Esophagus muscularis mucosa (tissue), 4 donors: ENCODE measurements at places on chromosomes 2 and 18.

DNA sequence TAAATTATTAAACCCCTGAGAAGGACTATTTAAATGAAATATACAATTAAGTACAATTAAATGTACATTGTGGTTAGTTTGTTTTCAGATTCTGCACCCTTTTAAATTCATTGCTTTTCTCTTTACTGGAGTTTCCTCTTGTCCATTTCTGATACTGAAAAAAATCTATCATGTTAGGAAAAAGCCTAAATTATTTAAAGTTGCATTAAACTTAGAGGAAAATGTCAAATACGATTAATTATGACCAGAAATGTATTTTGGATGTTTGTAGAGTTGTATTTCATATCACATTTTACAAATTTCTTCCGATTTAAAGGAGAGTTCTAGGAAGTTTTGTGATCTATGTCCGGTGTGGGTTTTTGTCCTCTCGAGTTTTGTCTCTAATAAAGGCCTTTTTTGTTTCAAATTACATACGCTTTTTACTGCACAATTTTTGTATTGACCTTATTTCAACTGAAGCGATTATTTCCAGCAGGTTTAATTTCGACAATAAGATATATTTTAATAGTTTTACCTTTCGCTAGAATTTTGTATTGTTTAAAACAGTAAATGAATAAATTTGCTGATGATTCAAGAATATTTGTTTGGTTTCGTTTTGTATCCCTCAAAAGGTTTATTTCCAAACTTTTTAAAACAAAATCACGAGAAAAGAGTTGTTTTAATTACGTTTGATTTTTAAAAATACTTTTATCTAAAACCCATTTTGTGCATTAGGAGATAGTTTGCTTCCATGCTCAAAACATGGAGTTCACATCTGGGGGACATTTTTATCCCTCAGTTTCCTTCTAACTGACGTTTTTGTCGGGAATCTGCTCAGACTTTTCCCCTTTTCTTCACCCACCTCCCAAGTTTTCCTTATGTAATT is 3.3 kb upstream of the SATB2 start:
- no peak for DNase-seq
- H3K4me3 ChIP-seq: no peak overlapping the region
- peaks cover 56% of the 10 kb centered on the region for H3K4me1 ChIP-seq
- H3K27me3 ChIP-seq: peaks cover 11% of the 10 kb centered on the region

DNA sequence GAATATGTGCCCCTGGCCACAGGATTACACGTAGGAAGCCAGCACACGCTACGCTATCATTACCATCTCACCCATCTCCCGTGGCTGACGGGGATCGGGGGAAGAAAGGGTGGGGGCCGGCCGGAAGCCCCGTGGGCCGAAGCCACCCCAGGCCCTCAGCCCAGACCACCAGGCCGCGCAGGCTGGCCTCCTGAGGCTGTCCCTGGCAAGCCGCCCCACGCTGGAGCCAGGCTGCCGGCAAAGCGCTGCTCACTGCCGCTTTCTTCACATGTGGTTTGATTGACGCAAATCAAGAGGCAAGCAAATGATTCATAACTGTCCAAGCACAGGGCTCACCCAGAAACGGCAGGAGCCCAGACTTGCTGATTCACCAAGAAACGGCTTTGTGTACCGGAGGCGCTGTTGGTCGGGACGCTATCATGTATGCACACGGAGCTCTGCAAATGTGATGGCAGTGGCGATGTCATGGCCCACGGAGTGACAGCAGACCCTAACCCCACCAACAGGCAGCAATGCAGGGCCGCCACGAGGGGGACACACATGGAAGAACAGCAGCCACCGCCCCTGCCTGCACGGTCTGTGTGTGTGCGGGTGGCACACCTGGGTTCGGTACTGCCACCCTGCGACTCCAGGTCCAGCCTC is 125.7 kb downstream of the HDAC4 start:
- H3K36me3 ChIP-seq: no peaks in the 10 kb centered on the region
- H3K4me3 ChIP-seq: peak overlapping the region; percentile 42
- H3K27me3 ChIP-seq: no peaks in the 10 kb centered on the region

DNA sequence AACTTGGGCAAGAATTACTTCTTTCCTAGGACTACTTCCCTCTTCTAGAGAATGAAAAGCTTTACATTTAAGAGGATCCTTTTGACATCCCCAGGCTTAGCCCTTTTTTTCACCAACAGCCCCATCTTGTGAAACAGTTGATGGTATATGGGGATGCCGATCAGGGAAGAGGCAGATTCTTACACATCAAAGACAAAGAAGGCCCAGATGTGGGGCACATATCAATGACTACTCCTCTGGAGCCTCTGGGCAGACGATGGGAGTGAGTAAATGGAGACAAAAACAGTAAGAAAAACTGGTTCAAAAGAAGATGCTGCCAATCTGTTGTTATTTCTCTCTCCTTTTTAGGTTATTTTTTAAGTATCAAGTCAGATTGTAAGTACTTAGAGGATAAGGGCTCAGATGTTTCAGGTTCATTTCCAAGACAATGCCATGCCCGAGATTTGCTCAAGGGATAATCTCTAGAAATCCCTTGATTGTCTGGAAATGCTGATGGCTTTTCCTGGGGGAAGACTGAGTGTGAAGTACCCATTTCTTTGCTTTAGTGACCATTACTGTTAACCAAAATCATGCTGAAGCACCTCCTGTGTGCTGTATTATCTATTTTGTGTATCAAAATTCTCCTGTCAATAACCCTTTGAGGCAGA is 117.5 kb downstream of the EPHA4 start:
- no peaks in the 10 kb centered on the region for H3K4me1 ChIP-seq
- no peak overlapping the region for H3K4me3 ChIP-seq
- H3K36me3 ChIP-seq: peaks cover 7% of the 10 kb centered on the region
- no peaks in the 10 kb centered on the region for H3K27me3 ChIP-seq
- DNase-seq: no peak

GRCh38 chr2:149489452-149489851 is 98.1 kb downstream of the MMADHC start:
- no peak overlapping the region for H3K27ac ChIP-seq
- H3K36me3 ChIP-seq: no peaks in the 10 kb centered on the region
- DNase-seq: no peak
